NCI-H510A (cell line): ENCODE measurements at places on chromosomes 4 and X.

- DNase-seq, result peak; percentile 12
These were observed at the start of gene TLR10 for GRCh38 chr4:38782452-38783108. Gene TLR10 (minus strand): TSS chr4:38782990. CDS start chr4:38775590, 7,400 bp downstream.

DNA sequence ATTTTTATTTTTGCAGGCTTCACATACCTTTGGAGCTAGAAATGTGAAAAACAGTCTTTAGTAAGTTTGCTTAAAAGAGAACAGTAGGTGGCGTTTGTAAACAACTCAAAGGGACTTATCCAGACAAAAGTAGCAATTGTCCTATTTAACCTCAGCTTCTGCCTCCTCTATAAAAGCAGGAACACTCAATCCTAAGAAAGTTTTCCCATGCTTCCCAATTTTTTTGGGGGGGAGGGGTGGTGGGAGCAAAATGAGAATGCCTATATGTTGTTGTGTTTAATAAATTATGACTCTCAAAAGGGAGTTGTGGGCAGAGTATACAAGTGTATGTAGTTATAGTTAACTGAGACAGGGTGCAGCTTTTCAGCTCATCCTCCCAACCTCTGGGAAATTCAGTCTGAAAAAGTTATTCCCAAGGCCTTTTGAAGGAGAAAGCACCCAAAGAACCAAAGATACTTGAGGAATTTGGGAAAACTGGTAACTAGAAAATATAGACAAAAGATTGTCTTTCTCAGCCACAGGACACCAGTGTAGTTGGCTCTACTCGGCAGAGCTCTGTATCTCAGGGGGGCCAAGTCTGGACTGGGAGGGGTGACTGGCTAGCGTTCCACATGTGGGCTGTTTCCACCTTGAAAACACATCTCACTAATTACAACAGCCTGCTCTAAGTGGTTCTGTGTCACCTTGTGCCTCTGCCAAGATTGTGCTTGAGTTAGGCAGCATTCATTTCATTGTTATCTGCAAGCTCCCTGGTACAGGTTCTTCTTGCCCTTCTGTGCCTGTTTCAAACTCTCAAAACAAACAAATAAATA, 2.8 kb downstream of the SFRP2 start:
- no peak for DNase-seq

DNA sequence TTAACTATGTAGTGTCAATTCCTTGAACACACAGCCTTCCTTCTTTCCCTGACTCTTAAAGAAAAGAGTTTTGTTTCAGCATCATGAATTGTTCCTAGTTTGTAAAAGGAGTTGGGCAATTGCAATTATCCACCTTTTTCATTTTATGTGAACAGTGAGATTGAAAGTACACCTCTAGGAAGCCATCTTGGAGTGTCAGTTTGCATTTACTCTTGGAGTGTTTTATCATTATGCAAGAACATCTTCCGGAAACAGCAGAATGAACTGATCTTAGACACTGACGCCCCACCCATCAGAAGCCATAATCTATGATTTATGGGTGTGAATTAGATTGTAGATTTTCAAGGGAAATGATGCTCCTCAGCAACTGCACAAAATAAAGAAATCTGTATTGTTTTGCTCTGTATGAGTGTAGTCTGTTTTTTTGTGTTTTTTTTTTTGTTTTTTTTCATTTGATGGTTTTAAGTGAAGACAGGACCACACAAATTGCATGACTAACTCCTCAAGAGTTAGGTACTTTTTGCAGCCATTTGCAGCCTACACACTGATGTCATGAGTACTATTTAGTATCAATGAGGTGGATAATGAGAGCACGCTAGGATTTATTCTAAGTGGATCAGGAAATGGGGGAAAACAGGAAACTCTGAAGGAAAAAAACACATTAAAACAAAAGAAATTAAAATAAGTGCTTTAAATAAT, 19.5 kb upstream of the FGF2 start:
- DNase-seq, result no peak

DNA sequence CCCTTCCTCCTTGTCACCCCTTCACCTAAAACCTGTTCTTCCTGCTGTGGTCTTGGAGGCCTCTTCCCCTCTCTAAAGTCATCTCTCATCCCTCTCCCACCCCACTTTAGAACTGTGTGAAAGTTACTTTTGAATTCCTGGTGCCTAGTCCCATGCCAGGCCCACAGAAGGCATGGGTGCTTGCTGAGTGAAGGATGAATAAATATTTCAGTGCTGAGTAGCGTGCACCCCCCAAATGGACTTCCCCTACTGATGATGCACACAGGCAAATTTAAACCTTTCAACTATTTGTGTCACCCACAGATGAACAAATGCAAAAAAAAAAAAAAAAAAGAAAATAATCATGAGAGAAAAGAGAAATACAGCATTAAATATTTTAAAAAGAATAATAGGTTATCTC, 19.8 kb downstream of the PSMD10 start:
- no peak for DNase-seq

DNA sequence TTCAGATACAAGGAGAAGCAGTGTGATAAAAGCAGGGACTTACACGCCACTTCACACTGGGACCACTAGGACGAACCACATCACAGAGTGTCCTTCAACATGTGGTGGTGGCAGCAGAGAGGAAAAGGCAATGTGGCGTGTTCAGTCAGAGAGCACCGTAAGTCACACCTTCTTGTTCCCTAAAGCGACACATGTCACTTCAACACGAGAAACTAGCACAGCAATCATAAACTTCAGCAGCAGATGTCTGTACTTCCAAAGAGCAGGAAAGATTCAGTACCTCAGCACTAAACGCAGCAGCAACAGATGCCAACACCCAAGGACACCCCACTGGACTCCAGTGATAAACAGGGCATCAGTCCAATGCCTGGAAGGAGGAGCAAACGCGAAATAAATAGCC, 96.7 kb downstream of the AREG start:
- DNase-seq, result no peak

- no peak for DNase-seq
These were observed 6.8 kb upstream of the CDKL2 start for GRCh38 chr4:75637176-75637575.

- no peak for DNase-seq
These were observed 111.6 kb downstream of the MAGEB17 start for GRCh38 chrX:16278927-16279326.
